Natural killer cell (primary cell): ENCODE measurements at places on chromosomes 13 and 19. TPM values are rescaled to one million over a fixed set of nuclear protein-coding genes. Genes with fewer than 3 reads are reported as not detected.

DNA sequence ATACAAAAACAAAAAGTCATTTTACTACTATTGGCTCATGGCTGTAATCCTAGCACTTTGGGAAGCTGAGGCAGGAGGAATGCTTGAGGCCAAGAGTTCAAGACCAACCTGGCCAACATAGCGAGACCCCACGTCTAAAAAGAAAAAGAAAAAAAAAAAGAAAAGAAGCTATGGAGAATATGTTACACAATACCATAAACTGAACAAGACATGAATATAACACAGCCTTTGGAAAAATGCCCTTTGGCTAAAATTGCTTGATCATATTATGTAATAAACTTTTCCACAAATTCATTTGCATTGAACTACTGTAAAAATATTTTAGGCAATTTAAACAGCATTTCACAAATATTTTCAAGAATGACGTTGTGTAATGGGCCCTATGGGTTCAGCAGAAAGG lies 3.7 kb upstream of the ZNF415 start:
- DNase-seq, result no peak
- H3K36me3 ChIP-seq, result no peaks in the 10 kb centered on the region
- peaks cover 2% of the 10 kb centered on the region for H3K27me3 ChIP-seq
- no peak overlapping the region for H3K27ac ChIP-seq
- no peak overlapping the region for H3K4me3 ChIP-seq

GRCh38 chr13:40076765-40077362 lies 421.4 kb downstream of the COG6 start:
- no peak overlapping the region for H3K27ac ChIP-seq
- no peaks in the 10 kb centered on the region for H3K27me3 ChIP-seq

Gene SHC2
- not detected for total RNA-seq

Gene NEK5
- 0.13 TPM for total RNA-seq

DNA sequence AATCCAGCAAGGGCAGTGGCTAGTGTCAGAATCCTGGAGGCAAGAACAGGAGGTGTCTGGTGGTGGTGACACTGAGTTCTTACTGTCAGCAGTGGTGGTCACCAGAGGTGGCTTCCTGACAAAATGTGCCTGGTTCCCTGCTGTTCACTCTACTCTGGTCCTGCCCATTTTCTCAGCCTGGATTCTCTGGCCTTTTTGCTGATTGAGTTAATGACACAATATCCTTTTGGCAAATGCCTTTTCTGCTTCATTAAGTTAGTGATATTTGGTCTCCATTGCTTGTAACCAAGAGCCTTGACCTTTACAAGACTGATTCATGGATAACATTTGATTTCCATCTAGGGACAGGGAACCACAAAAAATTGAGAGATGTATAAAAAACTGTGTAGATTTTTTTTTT lies 51.1 kb downstream of the RFC3 start:
- H3K27me3 ChIP-seq, result no peaks in the 10 kb centered on the region
- H3K36me3 ChIP-seq, result no peaks in the 10 kb centered on the region
- H3K27ac ChIP-seq, result no peak overlapping the region
- DNase-seq, result no peak

Gene HCST
- total RNA-seq, result 296 TPM

DNA sequence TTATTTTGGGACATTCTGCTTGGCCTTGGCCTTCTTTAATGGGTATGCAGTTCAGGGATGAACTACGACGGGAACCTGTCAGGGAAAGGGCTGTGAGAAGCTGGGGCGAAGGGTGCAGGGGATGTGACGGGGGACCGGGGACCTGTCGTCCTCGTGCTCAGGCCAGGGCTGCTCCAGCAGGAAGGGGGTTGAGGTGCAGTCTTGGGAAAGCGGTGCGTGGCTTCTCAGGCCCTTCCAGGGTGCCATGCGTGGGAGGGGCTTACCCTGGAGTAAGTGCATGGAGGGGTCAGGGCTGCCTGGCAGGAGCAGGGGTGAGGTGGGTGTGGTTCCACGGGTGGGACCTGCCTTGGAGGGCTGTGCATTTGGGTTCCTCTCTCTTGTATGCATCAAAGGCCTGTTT lies 100.8 kb downstream of the TEX29 start:
- H3K4me1 ChIP-seq, result no peaks in the 10 kb centered on the region
- H3K27me3 ChIP-seq, result no peaks in the 10 kb centered on the region
- DNase-seq, result no peak
- no peak overlapping the region for H3K4me3 ChIP-seq
- H3K27ac ChIP-seq, result no peak overlapping the region

DNA sequence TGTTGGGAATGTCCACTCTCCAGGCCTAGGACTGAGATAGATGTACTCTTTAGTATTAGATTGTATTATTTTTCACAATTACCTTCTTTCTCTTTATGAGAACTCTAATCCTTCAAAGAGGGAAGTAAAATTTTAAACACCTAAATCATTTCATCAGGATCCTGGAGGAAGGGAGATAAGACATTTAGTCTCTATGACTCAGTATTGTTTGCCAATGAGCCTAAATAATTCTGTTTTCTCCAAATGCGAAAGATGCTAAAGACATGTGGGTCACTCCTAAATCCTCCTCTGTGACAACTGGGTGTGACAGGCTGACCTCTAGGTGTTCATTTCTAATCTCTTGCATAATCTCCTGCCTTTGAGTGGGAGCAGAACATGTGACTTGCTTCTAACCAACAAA lies 1736.6 kb upstream of the MIR17HG start:
- no peaks in the 10 kb centered on the region for H3K27me3 ChIP-seq
- H3K4me1 ChIP-seq, result no peaks in the 10 kb centered on the region
- no peak overlapping the region for H3K4me3 ChIP-seq
- H3K27ac ChIP-seq, result no peak overlapping the region

- no peaks in the 10 kb centered on the region for H3K27me3 ChIP-seq
- no peak overlapping the region for H3K4me3 ChIP-seq
- no peak for DNase-seq
- no peaks in the 10 kb centered on the region for H3K36me3 ChIP-seq
- H3K27ac ChIP-seq, result no peak overlapping the region
Measured at GRCh38 chr13:79079351-79079839, 326.7 kb downstream of the RBM26 start.

GRCh38 chr19:38735257-38735686 lies 9.0 kb downstream of the CAPN12 start:
- peak; percentile 68 for DNase-seq
- peak overlapping the region; percentile 72 for H3K4me3 ChIP-seq
- no peaks in the 10 kb centered on the region for H3K27me3 ChIP-seq
- peaks cover 20% of the 10 kb centered on the region for H3K36me3 ChIP-seq

DNA sequence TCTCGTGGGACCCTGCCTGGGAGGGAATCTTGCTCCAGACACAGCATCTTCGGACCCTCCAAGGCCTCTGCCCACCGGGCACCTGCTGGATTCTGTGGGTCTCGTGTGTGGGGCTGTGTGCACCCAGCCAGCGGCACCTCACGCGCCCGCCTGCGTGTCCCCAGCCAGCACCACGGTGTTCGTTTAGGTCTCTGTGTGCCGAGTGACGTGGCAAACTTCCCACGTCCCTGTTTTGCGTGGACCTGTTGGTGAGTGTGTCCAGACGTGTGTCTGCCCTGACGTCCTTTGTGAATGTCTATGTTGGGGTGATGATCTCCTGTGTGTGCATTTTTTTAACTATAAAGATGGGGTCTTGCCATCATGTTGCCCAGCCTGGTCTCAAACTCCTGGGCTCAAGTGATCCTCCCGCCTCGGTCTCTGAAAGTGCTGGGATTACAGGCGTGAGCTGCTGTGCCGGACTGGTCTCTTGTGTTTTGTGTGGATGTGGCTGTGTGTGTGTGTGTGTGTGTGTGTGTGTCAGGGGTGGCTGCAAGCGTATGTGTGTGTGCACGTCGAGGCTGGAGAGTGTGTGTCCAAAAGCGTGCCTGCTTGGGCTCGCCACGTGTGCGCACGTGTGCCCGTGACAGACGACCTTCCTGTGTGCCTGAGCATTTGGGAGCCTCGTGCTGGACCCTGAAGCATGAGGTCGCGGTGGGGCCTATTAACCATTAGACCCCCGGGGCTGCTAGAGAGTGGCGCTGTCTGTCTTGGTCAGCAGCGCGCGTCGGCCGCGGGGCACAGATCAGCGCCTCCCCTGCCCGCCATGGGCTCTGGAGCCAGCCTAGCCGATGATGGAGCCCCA lies 15.7 kb downstream of the ARID3A start:
- H3K27me3 ChIP-seq, result no peaks in the 10 kb centered on the region
- no peaks in the 10 kb centered on the region for H3K36me3 ChIP-seq
- peak overlapping the region; percentile 38 for H3K4me3 ChIP-seq
- no peak for DNase-seq
- peaks cover 36% of the 10 kb centered on the region for H3K4me1 ChIP-seq
- no peak overlapping the region for H3K27ac ChIP-seq

Gene DAND5
- not detected for total RNA-seq

Gene MAG
- total RNA-seq, result not detected

- H3K27ac ChIP-seq, result no peak overlapping the region
- no peaks in the 10 kb centered on the region for H3K36me3 ChIP-seq
- DNase-seq, result no peak
- no peaks in the 10 kb centered on the region for H3K27me3 ChIP-seq
- no peaks in the 10 kb centered on the region for H3K4me1 ChIP-seq
Measured at GRCh38 chr13:43389573-43389972, 366.2 kb downstream of the DNAJC15 start.

DNA sequence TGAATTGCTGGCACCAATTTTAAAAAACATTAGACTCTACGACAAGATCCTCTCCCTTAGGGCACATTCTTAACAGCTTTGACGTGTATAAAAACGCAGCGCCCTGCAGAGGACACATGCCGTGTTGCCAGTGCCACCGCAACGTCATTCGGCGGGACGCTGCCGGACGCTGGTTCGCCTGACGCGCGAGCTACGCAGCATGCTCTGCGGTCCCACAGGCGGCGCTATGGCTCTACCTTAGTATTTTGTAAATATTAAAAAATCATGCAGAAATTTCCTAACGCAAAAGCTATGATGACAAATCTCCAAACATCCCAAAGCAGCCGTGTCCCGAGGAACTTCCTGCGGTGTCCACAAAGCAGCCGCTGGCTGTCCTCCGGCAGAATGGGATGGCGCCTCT lies 4.2 kb upstream of the ADPRHL1 start:
- DNase-seq, result no peak
- no peaks in the 10 kb centered on the region for H3K27me3 ChIP-seq
- H3K27ac ChIP-seq, result no peak overlapping the region
- peaks cover 34% of the 10 kb centered on the region for H3K36me3 ChIP-seq
- no peak overlapping the region for H3K4me3 ChIP-seq
- H3K4me1 ChIP-seq, result no peaks in the 10 kb centered on the region

Gene LNX2
- total RNA-seq, result 5.0 TPM

- no peak for DNase-seq
- H3K4me3 ChIP-seq, result no peak overlapping the region
- no peaks in the 10 kb centered on the region for H3K27me3 ChIP-seq
- no peak overlapping the region for H3K27ac ChIP-seq
- no peaks in the 10 kb centered on the region for H3K4me1 ChIP-seq
Measured at GRCh38 chr19:33683881-33684537, 62.3 kb downstream of the CHST8 start.

DNA sequence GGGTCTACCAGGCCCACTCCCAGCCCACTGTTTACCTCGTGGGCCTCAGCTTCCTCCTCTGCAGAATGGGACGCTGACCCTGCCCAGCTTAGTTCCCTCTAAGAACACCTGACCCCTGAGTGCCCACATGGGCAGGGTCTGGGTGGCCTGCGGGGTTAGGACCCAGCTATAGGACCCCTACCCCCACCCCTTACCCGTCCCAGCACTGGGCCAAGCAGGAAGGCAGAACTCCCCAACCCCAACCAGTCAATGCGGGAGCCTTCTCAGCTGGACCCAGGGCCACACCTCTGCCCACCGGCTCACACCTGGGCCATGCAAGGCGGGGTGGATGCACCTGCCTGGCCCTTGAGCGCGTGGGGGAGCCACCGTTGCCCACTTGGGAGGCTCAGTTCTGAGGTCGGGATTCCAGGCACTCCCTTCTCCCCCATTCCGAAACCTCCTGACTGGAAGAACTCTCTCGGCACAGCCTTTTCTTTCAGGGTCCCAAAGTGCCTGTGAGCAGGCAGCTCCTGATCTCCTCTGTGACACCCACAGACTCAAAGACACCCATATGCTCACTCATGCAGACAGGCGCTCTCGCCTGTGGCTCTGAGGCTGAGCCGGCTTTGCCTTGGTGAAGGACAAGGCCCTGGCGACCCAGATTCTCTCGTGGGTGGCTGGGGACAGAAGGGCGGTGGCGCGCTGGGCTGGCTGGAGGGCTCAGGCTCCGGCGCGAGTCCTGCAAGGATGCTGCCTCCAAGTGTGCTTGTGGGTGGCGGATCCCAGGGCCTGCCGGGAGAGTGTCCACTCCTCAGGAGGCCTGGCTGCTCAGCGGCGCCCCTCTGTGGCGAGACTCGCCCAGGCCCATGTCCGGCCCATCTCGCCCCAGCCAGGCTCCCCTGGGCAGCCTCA lies 27.9 kb upstream of the PARP4 start:
- no peak overlapping the region for H3K27ac ChIP-seq
- H3K4me1 ChIP-seq, result peaks cover 13% of the 10 kb centered on the region
- H3K36me3 ChIP-seq, result no peaks in the 10 kb centered on the region
- no peak overlapping the region for H3K4me3 ChIP-seq

GRCh38 chr13:35552172-35552844 lies 75.8 kb upstream of the MAB21L1 start:
- H3K36me3 ChIP-seq, result no peaks in the 10 kb centered on the region
- H3K27me3 ChIP-seq, result no peaks in the 10 kb centered on the region
- no peaks in the 10 kb centered on the region for H3K4me1 ChIP-seq
- H3K4me3 ChIP-seq, result no peak overlapping the region
